Skin of body (tissue), 3 donors: ENCODE measurements at places on chromosomes 3 and 15.

DNA sequence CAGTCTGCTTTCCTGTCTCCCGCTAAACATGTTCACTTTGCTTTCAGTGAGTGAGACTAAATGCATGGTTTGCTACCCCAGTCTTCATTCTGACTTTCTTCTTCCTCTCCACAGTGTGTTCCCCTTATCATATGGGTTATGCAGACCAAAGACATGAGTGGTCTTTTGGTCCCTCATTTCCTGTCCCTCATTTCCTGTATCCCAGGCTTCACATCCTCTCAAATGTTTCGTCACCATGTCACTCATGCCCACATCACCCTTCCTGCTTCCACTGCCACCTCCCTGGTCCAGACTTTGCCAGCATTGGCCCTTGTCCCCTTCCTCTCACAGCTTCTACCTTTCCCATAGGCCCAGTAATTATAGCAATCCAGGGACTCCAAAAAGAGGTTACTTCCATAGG lies 209.0 kb downstream of the MYRIP start:
- no peak for DNase-seq

DNA sequence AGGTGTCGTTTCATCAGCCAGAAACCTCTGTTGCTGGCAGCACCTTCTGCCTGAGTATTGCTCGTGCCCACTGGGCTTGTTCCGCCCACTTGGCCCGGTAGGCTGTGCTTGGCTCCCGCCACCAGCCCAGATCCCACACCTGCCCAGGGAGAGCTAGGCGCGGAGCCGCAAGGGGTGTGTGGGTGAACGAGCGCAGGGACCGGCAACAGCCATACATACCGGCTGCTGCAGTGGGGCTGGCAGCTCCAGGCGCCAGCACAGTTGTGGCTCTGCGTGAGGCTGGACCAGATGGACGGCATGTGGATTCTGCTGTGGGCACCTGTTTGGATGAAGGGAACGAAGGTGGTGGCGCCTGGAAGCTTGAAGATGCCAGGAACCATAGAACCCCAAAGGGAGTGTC lies 331.5 kb upstream of the MCTP2 start:
- no peak for DNase-seq

GRCh38 chr3:76679541-76679940 lies 360.4 kb upstream of the ROBO2 start:
- DNase-seq = peak; percentile 3

- DNase-seq = peak; percentile 9
Measured at GRCh38 chr3:55569033-55569599, 82.0 kb upstream of the WNT5A start.

DNA sequence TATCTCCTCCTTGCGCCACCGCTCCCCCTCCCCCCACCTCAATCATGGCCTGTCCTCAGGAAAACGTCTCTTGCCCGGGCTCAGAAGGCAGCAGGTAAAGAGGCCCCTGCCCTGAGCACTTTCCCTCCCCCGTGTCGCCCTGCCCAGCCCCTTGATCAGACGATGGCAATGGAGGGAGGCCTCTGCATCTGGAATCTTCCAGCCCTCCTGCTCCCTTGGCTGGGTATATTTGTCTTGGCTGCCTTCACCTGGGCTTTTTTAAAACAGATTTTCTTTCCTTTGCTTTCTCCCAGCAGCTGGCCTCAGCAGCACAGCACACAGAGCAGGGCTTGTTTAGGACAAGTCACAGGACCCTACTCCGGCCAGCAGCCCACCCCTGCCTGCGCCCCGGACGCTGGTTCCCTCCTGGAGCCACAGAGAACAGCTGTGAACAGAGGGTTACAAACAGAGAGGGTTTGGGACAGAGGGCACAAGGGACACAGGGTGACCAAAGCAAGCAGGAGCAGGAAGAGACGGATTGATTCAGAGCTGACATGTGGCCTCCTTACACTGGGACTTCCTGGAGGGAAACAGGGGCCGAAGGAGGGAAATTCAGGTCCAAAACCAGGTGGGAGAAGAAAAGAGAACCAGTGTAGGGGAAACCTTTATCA lies 78.7 kb downstream of the ISG20 start:
- DNase-seq = no peak

DNA sequence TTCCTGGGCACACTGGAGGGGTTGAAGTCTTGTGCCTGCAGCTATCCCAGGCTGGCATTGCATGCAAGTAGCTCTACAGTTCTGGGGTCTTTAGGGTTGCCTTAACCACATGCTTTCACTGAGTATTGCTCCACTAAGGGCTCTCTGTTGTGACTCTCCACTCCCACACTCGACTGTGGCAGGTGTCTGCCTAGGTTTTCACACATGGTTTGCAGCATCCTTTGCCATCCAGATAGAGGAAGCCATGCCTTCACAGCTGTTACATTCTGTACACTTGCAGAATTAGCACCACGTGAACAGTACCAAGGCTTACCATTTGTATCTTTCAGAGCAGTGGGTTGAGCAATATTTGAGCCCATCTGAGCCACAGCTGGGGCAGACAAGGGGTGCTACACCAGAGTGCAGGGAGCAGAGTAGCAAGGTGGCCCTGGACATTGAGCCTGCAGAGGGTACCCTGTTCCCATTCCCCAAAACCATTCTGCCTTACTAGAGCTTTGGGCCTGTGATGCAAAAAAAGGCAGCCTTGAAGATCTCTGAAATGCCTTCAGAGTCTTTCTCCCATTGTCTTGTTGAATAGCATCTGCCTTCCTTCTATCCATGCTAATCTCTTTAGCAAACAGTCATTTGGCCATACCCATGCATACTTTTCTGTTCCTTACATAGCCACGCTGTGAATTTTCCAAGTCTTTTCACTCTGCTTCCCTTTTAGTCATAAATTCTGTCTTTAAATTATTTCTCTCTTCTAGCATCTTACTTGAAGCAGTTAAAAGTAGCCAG lies 95.2 kb upstream of the PLCL2 start:
- DNase-seq = no peak
